ENCODE measurements at places on chromosomes 16 and 17.

DNA sequence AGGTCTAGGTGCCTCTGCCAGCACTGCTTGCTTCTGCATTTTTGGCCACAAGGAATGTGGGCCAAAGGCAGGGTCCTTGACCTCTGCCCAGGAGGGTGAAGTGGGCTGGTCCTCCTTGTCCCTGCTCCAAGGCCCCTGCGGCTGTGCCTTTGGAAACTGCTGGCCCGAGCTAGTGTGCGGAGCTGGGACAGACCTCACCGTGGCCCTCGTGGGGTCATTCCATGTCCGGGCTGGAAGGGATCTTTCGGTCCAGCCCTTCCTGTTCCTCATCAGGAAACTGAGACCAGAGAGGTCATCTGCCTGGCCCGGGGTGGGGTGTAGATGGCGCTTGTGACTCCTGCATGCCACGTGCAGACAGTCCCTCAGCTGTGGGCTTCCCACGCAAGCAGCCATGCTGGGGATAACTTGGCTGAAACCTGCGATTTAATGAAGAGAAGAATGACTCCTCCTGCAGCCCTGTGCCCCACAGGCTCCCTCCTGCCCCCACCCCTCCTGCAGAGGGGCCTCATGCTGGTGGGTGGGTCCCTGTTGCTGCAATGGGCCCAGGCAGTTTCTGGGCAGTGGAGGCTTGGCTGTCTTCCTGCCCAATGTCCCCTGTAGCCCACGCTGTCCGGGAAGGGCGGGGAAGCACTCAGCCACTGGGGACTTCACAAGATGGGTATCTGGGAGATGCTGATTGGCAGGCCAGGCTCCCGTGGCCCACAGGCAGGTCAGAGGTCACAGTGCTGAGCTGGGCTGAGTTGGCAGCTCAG is 245.2 kb downstream of the SEC14L1 start:
- DNase-seq = no peak

DNA sequence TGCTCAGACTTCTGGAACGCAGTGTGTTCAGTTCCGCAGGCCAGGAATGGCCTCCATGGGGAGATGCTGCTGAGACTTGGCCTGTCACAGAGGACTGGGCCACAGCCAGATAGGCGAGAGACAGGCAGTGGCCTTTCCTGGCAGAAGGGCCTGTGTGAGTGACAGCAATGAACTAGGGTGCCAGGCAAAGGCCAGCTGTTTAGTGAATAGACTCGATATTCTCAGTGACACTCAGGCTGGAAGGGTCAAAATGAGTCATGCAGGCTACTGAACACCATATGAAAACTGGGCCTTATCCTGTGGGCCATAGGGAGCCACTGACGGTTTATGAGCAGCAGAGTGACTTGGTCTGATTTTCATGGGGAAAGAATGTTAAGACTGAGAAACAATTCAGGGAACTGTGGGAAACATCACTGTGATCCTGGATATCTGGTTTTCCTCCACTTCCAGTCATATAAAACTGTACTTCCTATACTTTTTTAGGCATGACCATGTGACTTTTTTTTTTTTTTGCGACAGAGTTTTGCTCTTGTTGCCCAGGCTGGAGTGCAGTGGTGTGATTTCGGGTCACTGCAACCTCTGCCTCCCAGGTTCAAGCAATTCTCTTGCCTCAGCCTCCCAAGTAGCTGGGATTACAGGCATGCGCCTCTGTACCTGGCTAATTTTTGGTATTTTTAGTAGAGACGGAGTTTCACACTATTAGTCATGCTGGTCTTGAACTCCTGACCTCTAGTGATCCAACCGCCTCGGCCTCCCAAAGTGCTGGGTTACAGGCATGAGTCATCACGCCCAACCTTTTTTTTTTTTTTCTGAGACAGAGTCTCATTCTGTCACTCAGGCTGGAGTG is 5.2 kb upstream of the NUBP1 start:
- DNase-seq = no peak

DNA sequence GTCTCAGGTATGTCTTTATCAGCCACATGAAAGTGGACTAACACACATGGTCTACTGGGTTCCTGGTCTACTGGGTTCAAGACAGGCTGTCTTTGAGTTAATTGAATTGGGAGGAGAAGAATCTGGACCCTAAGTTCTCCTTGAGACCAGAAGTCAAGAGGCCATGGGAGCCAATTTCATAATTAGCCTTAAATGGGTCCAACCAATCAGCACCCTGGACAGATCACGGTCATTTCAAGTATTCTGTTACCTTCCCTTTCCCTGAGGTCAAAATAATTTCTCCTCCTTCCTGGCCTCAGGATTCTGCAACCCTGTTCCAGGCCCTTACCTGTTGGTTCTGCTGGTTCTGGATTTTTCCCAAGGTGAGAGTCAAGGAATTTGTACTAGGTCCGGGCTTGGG is 23.8 kb downstream of the OSBPL7 start:
- DNase-seq = no peak

GRCh38 chr17:46772475-46773220 is 45.8 kb downstream of the WNT3 start:
- no peak for DNase-seq

DNA sequence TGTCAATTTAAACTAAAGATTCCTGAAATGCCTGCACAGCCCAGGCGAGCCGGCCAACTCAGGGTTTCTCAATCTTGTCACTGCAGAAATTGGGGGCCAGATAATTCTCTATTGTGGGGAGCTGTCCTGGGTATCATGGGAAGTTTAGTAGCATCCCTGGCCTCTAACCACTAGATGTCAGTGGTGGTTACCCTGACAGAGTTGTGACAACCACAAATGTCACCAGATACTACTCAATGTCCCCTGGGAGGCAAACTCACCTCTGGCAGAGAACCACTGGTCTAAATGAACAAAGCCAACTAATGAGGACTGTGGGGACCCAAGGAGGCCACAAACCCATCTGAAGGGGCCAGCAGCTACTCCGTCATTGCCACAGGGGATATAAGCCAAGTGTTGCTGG is 90.9 kb downstream of the MYH11 start:
- no peak for DNase-seq

DNA sequence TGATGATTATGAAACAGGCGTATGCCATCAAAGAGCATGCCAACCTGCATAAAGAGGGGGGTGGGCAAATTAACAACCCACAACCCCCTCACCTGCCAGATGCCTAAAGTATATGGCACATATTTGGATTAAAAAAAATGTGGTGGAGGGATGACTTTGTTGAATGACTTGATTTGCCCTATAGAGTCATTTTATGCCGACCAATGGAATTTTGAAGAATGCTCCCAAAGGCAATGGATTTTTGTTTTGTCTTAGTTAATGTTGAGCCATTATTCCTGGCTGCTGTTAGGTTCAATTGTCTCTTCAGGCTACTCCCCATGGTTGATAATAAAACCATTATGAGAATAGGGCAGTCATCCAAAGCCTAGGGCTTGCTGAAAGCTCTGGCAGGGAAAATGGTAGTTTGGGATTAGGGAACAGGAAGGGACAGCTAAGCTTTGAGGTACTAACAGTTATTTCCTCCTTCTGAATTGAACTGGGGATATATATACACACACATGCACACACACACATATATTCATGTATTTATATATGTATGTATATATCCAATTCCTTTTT is 5.8 kb upstream of the CHCT1 start:
- DNase-seq = no peak

DNA sequence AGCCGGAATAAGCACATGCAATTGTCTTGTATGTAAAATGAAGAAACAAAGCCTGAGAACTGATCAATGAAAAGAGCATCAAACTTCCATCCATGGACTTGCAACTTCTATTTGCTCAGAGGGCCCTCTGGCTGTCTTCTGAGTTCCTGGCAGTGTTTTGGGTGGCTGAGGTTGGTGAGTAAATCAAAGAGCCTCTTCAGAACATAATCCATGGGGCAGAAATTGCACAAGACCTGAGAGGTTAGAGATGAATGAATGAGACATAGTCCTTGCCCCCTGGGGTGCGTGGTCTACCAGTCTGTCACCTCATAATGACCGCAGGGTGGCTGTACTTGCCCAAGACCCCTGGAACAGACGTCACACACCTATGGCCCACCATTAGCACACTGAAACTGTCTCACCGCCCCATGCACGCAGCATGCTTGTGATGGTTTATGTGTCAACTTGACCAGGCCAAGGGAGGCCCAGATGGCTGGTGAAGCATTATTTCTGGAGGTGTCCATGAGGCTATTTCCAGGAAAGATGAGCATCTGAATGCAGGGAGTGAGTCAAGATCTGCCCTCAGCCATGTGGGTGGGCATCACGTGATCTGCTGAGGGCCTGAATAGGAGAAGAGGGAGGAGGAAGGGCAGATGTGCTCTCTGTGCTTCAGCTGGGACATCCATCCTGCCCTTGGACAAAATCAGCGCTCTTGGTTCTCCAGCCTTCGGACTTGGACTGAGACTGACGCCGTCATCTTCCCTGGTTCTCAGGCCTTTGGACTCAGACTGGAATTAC is 8.3 kb downstream of the PIK3R6 start:
- no peak for DNase-seq

DNA sequence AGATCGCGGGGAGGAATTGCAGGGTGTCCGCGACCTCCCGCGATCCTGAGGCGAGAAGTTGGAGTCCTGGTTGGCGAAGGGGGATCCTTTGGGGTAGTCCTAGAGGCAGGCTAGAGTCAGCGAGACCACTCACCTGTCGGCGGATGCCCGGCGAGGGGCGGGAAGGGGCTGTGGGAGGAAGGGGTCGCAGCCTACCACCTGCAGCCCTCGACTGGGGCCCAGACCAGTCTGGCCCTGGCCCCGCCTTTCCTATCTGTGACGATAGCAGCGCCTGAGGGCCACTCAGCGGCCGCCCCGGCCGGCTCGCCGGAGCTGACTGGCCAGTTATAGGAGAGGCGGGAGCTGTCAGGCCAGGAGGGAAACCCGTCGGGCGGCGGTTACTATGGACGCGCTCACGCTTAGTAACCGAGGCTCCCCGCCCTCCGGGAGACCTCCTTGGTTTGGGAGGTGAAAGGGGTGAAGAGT is at the start of gene TEKT3:
Gene TEKT3 (minus strand): TSS at position 213 of the 465 bp plus-strand sequence. CDS start 10,012 bp downstream, outside the sequence.
- no peak for DNase-seq

DNA sequence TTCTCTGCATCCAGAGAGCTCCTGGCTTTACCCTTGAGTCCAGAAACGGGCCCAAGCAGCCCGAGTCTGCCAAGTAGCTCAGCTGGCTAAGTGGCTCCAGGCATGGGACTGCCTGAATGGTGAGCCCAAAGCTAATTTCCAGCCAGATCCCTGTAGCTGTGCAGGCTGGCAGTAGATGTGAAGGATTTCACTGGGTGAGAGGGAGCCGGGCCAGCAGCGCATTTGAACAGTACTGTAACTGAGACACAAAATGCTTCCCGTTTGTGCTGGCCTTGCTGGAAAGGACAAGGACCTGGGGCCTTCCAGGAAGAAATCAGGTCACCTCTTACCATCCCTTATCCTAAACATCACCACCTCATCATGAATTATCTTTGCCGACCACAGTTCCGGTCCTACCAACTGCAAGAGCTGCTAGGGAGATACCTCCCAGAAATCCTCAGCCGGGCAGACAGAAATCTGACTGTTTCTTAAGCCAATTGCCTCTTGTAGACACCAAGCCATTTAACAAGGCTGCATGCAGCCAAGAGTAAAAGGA is 3.7 kb downstream of the TIMP2 start:
- no peak for DNase-seq

DNA sequence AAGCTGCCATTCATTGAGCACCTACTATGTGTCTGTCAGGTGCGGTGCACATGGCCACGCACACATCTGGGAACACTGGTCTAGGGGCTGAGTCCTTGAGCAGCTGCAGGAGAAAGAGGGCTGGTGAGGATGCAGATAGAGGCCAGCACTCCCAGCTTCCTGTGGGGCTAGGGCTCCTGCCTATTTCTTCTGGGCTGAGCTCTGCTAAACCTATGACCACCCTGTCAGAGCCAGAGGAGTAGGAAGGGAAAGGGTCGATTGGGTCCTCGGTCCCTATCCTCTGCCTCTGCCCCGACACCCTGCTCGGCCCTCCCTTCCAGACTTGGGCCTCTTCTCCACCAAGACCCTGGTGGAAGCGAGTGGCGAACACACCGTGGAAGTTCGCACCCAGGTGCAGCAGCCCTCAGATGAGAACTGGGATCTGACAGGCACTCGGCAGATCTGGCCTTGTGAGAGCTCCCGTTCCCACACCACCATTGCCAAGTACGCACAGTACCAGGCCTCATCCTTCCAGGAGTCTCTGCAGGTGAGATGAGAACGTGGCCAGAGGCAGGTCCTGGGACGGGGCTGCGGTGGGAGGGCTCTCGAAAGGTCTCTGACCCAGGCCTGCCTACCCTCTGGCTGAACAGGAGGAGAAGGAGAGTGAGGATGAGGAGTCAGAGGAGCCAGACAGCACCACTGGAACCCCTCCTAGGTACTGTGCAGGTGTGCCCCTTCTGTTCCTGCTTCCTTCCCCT is 4.0 kb upstream of the TMEM88 start:
- no peak for DNase-seq

DNA sequence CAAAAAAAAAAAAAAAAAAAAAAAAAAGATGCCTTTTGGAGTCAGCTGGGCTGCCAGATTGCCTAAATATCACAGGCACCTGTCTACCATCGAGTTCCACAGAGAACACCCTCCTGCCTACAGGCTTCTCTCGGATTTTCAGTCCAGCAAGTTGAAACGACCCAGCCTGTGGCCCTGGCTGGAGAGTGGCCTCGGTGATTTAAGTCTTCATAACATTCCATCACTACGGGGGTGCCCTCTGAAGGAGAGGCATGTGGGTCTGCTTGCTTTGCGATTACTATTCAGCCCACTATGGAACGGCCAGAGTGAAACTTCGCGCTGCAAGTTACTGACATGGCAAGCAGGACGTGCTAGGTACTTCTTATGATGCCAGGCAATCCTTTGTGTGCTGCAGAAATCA is 42.8 kb downstream of the MARCHF10 start:
- DNase-seq = no peak

DNA sequence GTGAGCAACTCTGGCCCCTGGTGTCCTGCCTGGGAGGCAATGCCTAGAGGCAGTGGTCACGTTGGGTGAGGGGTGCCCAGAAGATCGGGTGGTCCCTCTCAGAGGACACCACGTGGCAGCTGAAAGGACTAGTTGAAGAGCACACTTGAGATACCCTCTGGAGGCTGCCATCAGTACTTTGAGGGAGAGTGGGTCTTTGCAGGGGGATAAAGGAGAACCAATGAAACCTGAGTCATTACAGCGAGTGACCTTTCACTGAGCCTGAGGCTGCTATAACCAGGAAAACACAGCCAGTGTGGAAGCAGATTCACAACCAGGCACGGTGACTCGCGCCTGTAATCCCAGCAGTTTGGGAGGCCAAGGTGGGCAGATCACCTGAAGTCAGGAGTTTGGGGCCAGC is 18.9 kb downstream of the CA4 start:
- DNase-seq = no peak

- no peak for DNase-seq
These were observed 84.5 kb upstream of the CORO6 start for GRCh38 chr17:29707212-29707571.
